Transverse colon (tissue), 4 donors: ENCODE measurements at places on chromosomes 16 and 17. TPM values are rescaled to one million over a fixed set of nuclear protein-coding genes. Genes with fewer than 3 reads are reported as not detected.

NKD1 gene
- total RNA-seq, result 98.1 TPM

TPSB2 gene
- 12.5 TPM for total RNA-seq

C16orf86 gene
- 0.60 TPM for total RNA-seq

GRCh38 chr16:47511882-47512281 lies 50.8 kb downstream of the PHKB start:
- H3K36me3 ChIP-seq, result no peaks in the 10 kb centered on the region
- no peak overlapping the region for H3K27ac ChIP-seq
- H3K27me3 ChIP-seq, result no peaks in the 10 kb centered on the region
- no peaks in the 10 kb centered on the region for H3K4me1 ChIP-seq
- no peak overlapping the region for H3K4me3 ChIP-seq

DNA sequence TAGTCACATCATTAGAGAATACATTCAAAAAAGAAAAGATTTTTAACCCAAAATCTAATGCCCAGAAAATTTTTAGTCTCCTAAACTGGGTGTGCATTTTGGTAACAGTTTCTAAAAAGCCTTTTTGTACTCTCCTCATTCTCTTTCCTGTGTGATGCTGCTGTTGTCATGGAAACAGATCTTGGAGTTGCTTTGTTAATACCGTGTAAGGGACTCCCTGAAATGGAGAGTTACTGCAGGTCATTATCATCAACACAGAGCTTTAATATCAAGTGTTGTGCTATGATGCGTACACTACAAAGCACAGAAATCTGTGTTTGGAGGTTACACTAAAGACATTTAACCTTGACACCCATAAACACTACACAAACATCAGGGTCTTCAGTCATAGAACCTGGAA lies 216.3 kb downstream of the PRKCA start:
- H3K27me3 ChIP-seq, result no peaks in the 10 kb centered on the region
- H3K27ac ChIP-seq, result no peak overlapping the region
- H3K4me1 ChIP-seq, result peaks cover 15% of the 10 kb centered on the region
- H3K4me3 ChIP-seq, result no peak overlapping the region

DYNLRB2 gene
- not detected for total RNA-seq

- no peak for DNase-seq
- H3K27ac ChIP-seq, result no peak overlapping the region
- H3K4me1 ChIP-seq, result no peaks in the 10 kb centered on the region
- no peak overlapping the region for H3K4me3 ChIP-seq
Measured at GRCh38 chr16:21638573-21638975, 13.8 kb downstream of the IGSF6 start.

STAC2 gene
- total RNA-seq, result not detected

DNA sequence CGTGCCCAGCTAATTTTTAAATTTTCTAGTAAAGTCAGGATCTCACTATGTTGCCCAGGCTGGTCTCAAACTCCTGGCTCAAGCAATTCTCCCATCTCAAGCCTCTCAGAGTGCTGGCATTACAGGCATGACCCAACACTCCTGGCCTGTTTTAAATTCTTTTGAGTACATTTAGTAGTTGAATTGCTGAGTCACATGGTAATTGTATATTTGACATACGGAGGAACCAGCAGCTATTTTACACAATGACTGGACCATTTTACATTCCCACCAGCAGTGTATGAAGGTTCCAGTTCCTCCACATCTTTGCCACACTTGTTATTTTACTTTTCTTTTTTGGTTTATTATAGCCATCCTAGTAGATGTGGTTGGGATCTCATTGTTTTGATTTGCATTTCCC lies 43.6 kb downstream of the RHOT1 start:
- no peaks in the 10 kb centered on the region for H3K27me3 ChIP-seq
- no peaks in the 10 kb centered on the region for H3K4me1 ChIP-seq
- no peak overlapping the region for H3K4me3 ChIP-seq
- H3K27ac ChIP-seq, result no peak overlapping the region

MYH8 gene
- total RNA-seq, result not detected

DNA sequence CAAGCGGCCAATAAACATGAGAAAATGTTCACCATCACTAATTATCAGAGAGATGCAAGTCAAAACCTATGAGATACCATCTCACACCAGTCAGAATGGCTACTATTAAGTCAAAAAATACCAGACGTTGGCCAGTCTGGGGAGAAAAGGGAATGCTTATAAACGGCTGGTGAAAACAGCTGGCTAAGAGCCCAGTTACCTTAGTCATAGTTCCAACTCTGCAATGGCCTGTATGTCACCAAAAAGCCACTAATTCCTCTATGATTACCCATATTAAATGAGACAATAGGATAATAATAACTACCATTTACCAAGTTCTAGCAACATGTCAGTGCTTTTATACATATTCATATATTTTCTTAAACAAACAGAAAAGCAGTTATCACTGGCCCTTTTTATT lies 42.9 kb upstream of the CDRT4 start:
- no peaks in the 10 kb centered on the region for H3K27me3 ChIP-seq
- H3K27ac ChIP-seq, result no peak overlapping the region
- H3K36me3 ChIP-seq, result no peaks in the 10 kb centered on the region
- peaks cover 8% of the 10 kb centered on the region for H3K4me1 ChIP-seq

DNA sequence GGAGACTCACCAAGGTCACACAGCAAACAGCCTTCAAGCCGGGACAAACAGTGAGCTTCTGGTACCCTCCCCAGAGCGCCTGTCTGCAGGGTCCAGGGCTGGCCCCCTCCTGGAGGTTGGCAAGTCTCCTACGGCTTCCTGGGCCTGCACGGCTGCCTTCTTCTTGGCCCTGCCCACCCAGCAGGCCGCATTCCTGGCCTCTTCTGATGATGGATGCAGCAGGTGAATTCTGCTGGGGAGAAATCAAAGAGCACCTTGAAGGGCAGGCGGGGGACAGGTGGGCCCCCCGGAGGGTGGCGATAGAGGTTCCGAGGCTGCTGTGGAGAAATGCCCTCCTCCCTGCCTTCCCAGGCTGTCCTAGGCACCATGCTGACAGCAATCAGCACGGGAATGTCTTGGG lies 3.8 kb upstream of the NOS2 start:
- peaks cover 29% of the 10 kb centered on the region for H3K4me1 ChIP-seq
- H3K27ac ChIP-seq, result no peak overlapping the region
- no peaks in the 10 kb centered on the region for H3K36me3 ChIP-seq
- H3K27me3 ChIP-seq, result no peaks in the 10 kb centered on the region
- H3K4me3 ChIP-seq, result no peak overlapping the region

NOS2 gene
- total RNA-seq, result 2.6 TPM

LAT gene
- 5.6 TPM for total RNA-seq

CIAO2B gene
- total RNA-seq, result 69.9 TPM

DNA sequence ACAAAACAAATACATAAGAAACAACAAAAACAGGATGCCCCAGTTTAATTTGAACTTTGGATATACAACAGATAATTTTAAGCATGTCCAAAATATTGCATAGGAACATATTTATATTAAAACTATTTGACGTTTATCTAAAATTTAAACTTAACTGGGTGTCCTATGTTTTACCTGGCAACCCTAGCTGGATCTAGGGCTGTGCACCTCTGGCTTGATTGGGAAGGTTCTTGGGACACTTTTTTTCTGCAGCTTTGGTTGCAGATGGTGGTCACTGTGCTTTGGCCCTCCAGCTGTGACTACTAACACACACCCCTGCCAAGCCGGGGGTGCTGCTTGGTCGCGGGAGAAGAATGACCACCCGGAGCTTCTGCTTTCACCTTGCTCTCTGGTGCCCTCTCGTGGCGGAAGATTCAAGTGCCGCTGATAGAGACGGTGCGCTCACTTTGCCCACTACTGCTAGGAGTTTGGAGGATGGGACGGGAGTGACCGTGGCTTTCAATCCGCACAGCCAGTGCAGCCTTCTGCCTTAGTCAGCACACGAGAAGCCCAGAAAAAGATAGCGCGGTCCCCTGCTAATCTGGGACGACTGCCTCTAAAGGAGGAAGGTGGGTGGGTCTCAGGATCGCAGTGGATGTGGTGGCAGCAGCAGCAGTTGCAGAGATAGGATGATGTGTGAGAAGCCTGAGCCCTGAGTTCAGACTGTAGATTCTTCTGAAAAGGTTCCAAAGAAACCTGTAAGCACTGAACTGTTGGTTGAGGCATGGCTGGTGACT lies 6.7 kb downstream of the SPACA3 start:
- H3K36me3 ChIP-seq, result no peaks in the 10 kb centered on the region
- no peaks in the 10 kb centered on the region for H3K4me1 ChIP-seq
- DNase-seq, result peak; percentile 87
- H3K27ac ChIP-seq, result no peak overlapping the region
- H3K4me3 ChIP-seq, result no peak overlapping the region

DNA sequence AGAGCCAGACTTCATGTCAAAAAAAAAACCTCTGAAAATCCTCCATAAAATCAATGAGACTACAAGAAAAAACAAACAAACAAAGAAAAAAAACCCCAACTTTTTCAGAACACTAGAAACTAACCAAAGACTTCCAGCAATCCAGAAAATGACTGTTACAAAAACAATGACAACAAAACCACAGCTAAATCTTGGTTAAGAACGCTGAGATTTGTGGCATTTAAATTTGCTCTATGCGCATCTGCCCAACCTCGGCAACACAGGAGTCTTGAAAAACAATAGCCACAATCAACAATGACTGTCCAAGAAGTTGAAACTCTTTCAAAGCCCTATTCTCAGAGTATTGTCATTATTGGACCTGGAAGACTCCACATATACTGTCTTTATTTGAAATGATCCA lies 402.4 kb downstream of the ZFHX3 start:
- no peak for DNase-seq
- H3K4me1 ChIP-seq, result no peaks in the 10 kb centered on the region
- no peak overlapping the region for H3K27ac ChIP-seq
- no peak overlapping the region for H3K4me3 ChIP-seq
- no peaks in the 10 kb centered on the region for H3K36me3 ChIP-seq

GRCh38 chr17:79702034-79702433 lies 28.7 kb upstream of the ENPP7 start:
- peaks cover 20% of the 10 kb centered on the region for H3K27me3 ChIP-seq
- H3K4me1 ChIP-seq, result no peaks in the 10 kb centered on the region
- no peak for DNase-seq
- no peak overlapping the region for H3K27ac ChIP-seq
- H3K36me3 ChIP-seq, result no peaks in the 10 kb centered on the region

DNA sequence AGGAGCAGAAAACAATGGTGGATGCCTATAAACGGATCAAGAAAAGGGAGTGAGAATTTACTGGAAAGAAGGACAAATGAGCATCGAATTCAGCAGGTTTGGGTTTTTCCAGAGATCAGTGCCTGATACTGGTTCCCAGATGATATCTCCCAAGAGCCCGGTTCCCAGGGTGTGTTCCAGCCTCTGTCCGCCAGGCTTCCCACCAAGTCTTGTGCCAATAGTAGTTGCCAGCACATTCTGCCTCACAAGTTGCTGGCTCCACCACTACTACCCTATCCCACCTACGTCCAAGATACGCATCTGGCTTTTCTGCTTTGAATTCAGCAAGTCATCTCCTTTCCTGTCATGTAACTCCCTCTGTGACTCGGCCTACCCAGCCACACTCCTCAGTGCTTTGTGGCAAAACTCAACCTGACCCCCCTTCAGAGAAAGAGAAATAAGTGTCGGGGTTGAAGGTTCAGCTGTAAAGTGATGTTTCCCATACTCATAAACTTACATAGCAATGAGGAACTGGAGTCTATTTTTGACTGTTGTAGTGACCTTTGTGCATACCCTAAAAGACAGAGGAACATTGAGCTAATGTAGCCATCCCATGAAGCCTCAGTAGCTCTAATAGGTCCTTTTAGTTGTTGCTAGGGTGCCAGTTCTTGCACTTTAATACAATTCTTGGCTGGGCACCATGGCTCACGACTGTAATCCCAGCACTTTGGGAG lies 277.0 kb downstream of the IRX3 start:
- H3K4me3 ChIP-seq, result no peak overlapping the region
- peak overlapping the region; percentile 49 for H3K27ac ChIP-seq
- no peaks in the 10 kb centered on the region for H3K36me3 ChIP-seq
- peaks cover 7% of the 10 kb centered on the region for H3K4me1 ChIP-seq
- DNase-seq, result peak; percentile 18
- no peaks in the 10 kb centered on the region for H3K27me3 ChIP-seq

- no peaks in the 10 kb centered on the region for H3K36me3 ChIP-seq
- peak overlapping the region; percentile 68 for H3K27ac ChIP-seq
- H3K4me1 ChIP-seq, result peaks cover 17% of the 10 kb centered on the region
- DNase-seq, result no peak
Measured at GRCh38 chr17:7717756-7718350, 309 bp downstream of the DNAH2 start.

DNA sequence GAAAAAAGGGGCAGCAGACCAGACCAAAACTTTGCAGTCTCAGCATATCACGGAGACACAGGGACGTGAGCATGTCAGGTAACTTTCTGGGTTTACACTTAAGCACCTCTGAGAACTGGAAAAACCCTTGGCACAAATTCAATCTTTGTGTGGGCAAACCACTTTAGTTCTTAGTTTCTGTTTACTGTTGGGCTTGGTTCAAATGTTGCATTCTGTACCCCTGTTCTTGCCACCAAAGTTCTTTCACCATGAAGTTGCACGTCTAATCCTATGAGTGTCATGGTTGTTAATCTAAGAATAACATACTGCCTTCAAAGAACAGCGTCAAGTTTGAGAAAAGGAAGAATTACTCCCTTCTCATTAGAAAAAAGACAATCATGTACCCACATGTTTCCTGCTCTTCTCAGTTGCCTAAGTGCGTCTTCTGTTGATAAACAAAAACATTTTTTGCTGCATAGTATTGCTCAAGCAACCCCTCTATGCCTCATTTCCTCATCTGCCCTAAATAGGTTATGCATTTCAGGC lies 11.6 kb downstream of the KRT33A start:
- no peak for DNase-seq
- no peaks in the 10 kb centered on the region for H3K27me3 ChIP-seq
- H3K36me3 ChIP-seq, result no peaks in the 10 kb centered on the region

GRCh38 chr16:24151482-24151939 lies 104.6 kb upstream of the CACNG3 start:
- H3K27me3 ChIP-seq, result no peaks in the 10 kb centered on the region
- H3K36me3 ChIP-seq, result no peaks in the 10 kb centered on the region
- no peak overlapping the region for H3K27ac ChIP-seq
- H3K4me1 ChIP-seq, result no peaks in the 10 kb centered on the region
- no peak for DNase-seq

DNA sequence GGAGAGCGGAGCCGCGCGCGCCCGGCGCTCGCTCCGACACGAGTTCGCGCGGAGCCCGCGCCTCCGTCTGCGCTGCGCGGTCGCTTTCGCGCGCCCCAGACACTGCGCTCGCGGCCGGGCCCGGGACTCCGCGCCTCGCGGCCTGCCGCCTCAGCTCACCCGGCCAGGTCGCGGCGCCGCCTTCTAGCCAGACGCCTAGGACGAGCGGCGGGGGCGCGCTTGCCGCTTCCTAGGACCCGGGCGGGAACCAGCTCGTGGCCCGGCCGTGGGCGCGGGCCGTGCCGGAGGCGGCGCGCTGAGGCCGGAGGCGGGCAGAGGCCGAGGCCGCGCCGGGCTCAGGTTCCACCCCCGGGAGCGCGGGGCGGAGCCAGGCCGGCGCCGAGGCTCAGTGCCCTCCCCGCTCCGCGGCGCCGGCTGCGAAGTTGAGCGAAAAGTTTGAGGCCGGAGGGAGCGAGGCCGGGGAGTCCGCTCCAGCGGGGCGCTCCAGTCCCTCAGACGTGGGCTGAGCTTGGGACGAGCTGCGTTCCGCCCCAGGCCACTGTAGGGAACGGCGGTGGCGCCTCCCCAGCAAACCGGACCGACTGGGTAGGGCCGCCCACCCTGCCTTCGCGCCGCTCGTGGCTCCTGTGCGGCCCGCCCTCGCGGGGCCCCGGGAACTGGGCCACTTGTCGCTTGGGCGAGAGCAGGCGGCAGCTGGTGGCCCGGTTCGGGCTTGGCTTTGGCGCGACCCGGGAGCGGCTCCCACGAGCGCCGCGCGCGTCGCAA lies at the start of gene SPHK1:
Gene SPHK1 (plus strand): TSS at position 388 of the 765 bp plus-strand sequence. CDS start 1,036 bp downstream, outside the sequence.
- H3K4me1 ChIP-seq, result peaks cover 8% of the 10 kb centered on the region
- peaks cover 18% of the 10 kb centered on the region for H3K27me3 ChIP-seq
- peak; percentile 76 for DNase-seq
- peak within 1 kb of the TSS; percentile 75 for H3K27ac ChIP-seq
- no peaks in the 10 kb centered on the region for H3K36me3 ChIP-seq
